ENCODE measurements at places on chromosomes 16 and 17.
A peak's percentile ranks its signal among the peaks of the same experiment; 100 is the strongest.

GRCh38 chr17:1967213-1967612 lies 57.9 kb downstream of the RTN4RL1 start:
- DNase-seq = no peak

DNA sequence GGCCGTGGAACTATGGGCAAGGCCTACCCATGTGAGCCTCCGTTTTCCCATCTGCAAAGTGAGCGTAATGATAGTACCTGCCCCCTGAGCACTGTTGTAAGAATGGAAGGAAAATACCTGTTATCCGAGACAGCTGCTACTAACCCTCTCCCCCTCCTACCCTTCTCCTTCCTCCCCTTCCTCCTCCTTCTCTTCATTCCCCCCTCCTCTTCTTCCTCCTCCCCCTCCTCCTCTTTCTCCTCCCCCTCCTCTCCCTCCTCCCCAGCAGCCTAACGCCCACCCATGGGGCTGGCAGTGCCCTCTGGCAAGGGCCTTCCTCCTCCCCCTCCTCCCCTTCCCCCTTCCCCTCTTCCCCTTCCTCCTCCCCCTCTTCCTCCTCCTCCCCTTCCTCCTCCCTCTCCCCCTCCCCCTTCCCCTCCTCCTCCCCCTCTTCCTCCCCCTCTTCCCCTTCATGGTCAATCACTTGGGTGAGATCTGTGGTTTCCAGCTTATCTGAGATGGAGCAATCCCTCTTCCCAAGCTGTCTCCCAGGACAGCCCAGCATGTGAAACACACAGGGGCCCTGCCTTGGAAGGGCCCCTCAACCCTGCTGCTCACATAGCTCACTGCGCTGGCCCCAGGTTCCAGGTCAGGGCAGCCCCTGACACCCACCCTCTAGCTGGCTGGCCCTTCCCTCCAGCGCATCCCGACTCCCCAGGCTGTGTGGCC lies 6.4 kb downstream of the ZFPM1 start:
- DNase-seq = no peak

GRCh38 chr16:72536723-72537435 lies 364.9 kb upstream of the PMFBP1 start:
- DNase-seq = no peak

GRCh38 chr16:81831722-81832126 lies 52.6 kb downstream of the PLCG2 start:
- DNase-seq = peak; percentile 26

- DNase-seq = no peak
Measured at GRCh38 chr17:13393841-13394710, 207.7 kb downstream of the HS3ST3A1 start.

DNA sequence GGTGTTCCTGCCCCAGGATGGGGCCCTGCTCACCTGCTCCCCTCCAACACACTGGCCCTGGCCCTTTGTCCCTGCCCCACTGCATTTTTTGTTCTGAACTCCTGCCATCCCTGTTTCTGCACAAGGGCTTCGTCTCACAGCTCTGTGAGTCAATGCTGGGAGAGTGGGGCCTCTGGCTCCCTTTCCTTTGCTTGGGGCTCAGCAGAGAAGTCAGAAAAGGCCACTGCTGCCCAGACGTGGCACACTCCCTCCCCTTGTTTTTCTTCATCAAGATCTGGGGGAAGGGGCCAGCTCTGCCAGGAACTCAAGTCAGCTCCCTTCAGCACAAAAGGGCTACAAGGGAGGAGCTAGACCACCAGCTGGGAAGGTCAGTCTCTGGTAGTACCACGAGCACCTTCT lies 8.9 kb downstream of the PROCA1 start:
- DNase-seq = no peak

- DNase-seq = no peak
Measured at GRCh38 chr17:13420878-13421277, 180.9 kb downstream of the HS3ST3A1 start.

- DNase-seq = no peak
Measured at GRCh38 chr17:9120471-9120870, 99.2 kb downstream of the NTN1 start.

- DNase-seq = no peak
Measured at GRCh38 chr17:58808609-58809563, 53.2 kb downstream of the PPM1E start.

DNA sequence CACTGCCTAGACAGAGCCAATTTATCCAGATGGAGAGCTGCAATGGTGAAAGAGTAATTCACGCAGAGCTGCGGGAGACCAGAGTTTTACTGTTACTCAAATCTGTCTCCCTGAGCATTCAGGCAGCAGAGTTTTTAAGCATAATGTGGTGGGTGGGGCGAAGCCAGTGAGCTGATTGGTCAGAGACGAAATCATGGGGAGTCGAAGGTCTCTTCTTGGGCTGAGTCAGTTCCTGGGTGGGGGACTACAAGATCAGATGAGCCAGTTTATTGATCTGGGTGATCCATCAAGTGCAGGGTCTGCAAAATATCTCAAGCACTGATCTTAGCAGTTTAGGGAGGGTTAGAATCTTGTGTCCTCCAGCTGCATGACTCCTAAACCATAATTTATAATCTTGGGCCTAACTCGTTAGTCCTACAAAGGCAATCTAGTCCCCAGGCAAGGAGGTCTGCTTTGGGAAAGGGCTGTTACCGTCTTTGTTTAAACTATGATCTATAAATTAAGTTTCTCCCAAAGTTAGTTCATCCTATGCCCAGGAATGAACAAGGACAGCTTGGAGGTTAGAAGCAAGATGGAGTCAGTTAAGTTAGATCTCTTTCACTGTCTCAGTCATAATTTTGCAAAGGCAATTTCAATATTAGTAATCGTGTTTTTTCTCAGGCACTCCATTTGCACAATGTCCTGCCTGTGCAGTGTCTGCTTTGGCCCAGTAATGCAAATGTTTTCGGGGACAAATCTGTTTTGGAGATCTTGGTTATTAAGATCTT lies 27.0 kb downstream of the PIGL start:
- DNase-seq = no peak

DNA sequence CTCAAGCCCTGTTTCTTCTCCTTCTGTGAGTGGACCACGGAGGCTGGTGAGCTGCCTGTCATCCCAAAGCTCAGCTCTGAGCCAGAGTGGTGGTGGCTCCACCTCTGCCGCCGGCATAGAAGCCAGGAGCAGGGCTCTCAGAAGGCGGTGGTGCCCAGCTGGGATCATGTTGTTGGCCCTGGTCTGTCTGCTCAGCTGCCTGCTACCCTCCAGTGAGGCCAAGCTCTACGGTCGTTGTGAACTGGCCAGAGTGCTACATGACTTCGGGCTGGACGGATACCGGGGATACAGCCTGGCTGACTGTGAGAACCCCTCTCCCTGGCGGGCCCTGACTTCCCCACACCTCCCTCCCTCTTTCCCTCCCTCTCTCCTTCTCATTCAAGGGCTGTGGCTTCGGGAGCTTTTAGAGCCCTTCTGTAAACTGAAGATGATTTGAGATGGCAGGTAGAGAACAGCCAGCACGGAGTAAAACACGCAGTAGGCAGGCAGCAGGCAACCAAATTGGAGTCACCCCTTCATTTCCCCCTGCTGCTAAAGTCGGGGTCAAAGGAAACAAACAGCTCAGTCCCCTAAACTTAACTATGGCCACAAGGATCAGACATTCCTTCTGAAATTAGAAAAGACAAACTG lies 3.9 kb downstream of the SPACA3 start:
- DNase-seq = no peak

DNA sequence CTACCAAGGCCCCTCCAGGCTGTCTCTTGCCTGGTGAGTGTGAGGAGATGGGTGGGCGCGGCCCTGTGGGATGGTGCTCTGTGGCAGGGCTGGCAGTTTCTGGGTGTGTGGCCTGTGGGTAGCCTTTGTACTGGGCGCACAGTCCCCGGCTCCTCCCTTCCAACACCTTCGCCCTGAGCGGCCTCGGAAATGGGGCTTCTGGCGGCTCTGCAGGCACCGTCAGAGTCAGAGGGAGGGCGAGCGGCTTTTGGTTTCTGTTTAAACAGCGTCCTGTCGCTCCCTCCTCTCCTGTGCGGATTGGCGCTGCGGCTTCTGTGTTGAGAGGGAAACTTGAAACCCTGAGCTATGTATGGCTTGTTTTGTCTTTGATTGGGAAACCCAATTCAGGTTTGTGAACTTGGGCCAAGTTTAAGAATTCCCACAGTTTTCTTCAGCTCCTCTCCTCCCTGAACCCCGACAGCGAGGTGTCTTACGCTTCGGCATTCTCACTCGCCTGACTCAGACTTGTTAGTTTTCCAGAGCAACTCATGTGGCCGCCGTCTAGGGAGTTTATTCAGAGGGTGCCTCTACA lies 8.3 kb upstream of the ZNF750 start:
- no peak for DNase-seq

- DNase-seq = no peak
Measured at GRCh38 chr16:56617212-56618085, 8.1 kb upstream of the MT1E start.

DNA sequence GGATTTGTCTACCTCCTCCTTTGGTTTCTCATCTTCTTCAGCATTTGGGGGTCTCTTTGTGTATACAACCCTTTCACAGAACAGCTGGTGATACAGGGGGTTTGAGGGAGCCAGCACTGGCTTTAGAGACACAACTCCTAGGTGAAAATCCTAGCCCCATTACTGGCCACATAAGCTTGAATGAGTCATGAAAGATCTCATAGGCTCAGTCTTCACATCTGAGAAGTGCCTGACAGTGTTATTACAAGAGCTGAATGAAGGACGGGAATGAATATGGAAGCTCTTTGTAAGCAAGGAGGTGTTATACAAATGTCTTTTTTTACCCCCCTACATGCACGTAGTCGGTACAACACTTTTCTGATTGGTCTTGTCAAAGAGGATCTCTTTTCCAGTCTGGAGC lies 1.7 kb upstream of the B4GALNT2 start:
- DNase-seq = no peak

- DNase-seq = no peak
Measured at GRCh38 chr17:80523956-80524712, 20.5 kb upstream of the RPTOR start.

DNA sequence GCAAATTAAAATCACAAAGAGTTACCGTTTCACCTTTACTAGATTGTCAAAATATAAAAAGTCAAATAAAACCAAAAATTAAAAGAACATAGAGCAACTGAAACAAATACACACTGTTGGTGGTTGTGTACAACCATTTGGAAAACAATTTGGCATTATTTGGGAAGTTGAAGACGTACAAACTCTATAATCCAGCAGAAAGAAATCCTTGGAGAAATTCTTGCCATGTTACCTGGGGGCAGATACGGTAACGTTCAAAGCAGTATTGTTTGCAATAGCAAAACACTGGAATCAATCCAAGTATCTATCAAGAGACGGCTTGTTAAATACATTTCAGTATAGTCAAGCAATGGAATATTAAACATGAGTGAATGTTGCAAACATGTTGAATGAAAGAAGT lies 56.7 kb downstream of the TBX4 start:
- no peak for DNase-seq

- no peak for DNase-seq
Measured at GRCh38 chr16:59324462-59324861, 590.3 kb upstream of the GOT2 start.

GRCh38 chr17:42997390-42997983 lies 732 bp upstream of the RPL27 start:
- no peak for DNase-seq

DNA sequence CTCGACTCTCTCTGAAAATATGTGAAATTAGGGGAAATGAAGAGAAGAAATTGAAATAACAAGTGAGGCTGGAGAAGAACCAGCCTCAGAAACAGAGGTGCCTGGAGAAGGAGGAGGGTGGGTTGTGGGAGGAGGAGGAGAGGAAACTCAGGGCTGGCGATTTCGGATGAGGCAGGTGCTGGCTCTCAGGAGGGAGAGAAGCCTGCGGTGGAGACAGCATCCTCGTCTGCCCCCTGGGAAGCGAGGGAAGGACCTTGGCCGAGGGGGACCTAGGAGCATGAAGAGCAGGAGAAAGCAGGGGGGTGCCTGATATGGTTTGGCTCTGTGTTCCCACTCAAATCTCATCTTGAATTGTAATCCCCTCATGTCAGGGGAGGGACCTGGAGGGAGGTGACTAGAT lies 264.7 kb upstream of the TNRC6C start:
- no peak for DNase-seq

- DNase-seq = no peak
Measured at GRCh38 chr17:5677620-5678019, 93.3 kb upstream of the NLRP1 start.

DNA sequence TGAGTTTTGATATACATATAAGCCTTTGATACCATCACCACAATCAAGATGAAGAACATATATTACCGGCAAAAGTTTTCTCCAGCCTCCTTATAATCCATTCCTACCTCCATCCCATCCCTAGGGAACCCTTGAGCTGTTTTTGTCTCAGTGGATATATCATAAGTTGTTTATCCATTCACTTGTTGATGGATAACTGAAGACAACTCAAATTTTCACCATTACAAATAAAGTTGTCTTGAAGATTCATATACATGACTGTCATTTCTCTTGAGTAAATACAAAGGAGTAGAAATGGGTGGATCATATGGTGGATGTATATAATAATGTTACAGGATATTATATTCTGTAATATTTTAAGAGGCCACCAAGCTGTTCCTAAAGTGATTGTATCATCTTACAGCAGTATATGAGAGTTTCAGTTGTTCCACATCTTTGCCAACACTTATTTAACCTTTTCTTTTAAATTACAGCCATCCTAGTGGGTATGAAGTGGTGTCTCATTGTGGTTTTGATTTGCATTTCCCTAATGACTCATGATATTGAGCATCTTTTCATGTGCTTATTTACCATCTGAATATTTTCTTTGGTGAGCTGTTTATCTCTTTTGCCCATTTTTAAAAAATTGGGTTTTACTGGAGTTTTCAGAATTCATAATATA lies 17.4 kb downstream of the NF1 start:
- no peak for DNase-seq

DNA sequence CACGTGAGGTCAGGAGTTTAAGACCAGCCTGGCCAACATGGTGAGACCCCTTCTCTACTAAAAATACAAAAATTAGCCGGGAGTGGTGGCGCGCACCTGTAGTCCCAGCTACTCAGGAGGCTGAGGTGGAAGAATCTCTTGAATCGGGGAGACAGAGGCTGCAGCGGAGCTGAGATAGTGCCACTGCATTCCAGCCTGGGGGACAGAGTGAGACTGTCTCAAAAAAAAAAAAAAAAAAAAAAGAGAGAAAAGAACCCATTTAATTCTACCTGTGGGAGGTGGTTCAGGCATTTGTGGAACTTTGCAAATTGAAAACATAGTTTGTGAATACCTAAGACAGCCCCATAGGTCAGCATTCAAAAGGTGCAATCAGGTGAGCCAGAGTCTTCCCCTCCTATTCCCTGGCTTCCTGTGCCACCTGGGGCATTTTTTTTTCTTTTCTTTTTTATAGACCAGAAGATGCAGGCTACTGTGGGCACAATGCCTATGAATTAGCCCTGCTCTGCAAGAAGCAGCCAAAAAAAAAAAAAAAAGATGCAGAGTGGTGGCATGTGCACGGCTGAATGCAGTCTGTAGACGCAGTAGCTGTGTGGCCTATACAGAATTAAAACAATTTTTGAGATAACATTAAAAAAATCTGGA lies 9.1 kb upstream of the SOCS3 start:
- no peak for DNase-seq
